Activated CD4-positive, alpha-beta T cell treated with anti-CD3 and anti-CD28 coated beads for 48 hours (primary cell): ENCODE measurements at places on chromosomes 1 and 21.

DNA sequence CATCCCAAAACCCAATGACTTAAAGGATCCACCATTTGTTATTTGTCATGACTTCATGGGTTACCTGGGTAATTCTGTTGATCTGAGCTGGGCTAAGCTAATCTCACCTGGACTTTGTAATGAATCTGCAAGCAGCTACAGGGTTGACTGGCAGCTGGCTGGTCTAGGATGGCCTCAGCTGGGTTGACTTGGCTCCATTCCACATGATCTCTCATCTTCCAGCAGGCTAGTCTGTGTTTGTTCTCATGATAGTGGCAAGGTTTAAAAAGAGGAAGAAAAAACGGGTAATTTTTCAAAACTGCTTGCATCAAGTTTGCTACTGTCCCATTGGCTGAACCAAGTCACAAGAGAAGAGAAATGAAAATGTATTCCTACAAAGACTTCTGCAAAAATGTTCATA is 24.8 kb upstream of the ZMYM4 start:
- DNase-seq, result no peak

GRCh38 chr1:2288311-2288710 is 60.2 kb downstream of the SKI start:
- DNase-seq, result peak; percentile 42

GRCh38 chr1:223748773-223749733 is 36.7 kb downstream of the CAPN2 start:
- peak; percentile 72 for DNase-seq

GRCh38 chr1:201359031-201359872 is 18.2 kb downstream of the TNNT2 start:
- no peak for DNase-seq

DNA sequence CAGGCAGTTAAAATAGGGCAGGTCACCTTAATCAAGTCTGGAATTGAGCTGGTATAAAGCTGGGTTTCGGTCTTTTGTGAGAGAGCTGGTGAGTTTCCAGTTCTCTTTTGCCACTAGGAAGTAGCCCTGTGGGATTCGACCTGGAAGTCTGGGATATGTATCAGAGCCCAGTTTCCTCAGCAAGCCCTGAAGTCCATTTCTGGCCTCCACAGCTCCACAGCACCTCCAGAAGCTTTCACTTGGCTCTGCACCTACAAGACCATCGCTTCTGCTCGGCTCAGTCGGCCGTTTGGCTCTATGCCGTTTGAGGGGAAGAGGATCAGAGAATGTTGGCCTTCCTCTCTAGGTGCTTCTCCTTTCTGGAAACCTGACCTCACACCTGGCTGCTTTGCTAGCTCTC is 148.0 kb downstream of the GALNT2 start:
- no peak for DNase-seq

- DNase-seq, result no peak
These were observed 157.3 kb downstream of the PEX14 start for GRCh38 chr1:10631811-10632593.

DNA sequence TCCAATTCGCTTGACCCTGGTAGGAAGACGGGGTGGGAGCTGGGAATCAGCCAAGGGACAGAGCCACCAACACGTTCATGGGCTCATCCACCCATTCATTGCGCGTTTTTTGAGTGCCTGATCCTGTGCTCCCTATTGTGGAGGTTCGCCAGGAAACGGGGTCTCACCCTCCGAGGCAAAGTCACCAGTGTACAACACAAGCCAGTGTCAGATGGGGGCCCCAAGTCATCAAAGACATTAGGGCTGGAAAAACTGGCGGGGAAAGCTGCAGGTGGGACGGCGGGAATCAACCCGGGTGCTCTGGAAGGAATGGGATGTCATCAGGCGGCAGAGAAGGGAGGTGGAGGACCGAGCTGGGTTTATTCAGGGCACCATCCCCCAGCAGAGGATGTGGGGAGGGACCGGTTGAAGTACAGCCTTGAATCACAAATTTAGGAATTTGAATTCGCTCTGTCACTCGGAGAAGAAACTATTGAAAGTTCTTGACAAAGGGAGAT is 667 bp upstream of the NID1 start:
- DNase-seq, result no peak

- no peak for DNase-seq
These were observed 197.8 kb downstream of the HIVEP3 start for GRCh38 chr1:41720861-41721410.

DNA sequence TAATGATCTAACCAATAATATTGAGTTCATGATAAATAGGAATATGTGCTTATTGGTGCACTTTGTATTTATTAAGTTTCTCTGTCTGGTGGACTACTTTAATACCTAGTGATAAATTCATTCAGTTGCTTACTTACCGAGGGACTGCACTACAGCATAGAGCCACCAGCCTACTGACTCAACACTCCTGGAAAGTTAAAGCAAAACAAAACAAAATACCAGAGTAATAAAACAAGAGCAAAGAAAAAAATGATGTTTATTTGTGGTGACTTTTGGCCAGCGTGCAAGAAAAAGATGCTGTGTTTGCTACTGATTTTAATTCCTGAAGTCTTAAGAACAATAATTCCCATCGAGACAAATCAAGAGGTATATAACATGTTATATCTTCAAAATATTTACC is 586.3 kb downstream of the PLA2G4A start:
- no peak for DNase-seq

DNA sequence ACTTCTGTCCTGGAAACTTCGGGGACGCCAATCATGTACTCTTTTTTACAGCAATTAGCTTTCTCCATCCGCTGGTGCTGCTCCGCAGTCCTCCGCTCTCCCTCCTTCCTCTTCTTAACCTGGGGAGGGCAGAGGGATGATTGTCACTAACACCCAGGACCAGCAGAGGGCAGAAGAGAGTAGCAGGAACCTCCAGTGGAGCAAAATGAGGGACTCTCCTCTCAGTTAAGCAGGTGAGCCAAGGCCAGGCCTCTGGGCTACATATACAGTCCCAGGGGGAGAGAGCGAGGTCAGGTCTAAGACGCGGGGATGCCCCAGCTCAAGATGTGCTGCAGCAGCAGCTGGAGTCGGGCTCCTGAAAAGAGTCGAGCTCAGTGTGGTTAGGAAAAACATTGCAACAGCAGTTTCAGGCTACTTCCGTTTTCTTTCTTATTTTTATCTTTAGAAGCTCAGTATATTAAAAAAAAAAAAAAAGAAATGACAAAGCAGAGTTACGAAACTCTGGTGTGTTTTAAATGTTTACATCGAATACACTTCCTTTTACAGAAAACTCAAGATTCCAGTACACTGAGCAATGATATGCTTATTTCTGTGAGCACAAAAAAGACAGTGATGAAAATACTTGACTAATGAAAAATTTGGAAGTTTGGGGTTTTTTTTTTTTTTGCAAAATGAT is 25.7 kb upstream of the NLRP3 start:
- peak; percentile 88 for DNase-seq

GRCh38 chr1:43238085-43238484 is 31.7 kb upstream of the TMEM125 start:
- peak; percentile 54 for DNase-seq

- no peak for DNase-seq
These were observed 303.7 kb downstream of the HLX start for GRCh38 chr1:221182791-221183533.

DNA sequence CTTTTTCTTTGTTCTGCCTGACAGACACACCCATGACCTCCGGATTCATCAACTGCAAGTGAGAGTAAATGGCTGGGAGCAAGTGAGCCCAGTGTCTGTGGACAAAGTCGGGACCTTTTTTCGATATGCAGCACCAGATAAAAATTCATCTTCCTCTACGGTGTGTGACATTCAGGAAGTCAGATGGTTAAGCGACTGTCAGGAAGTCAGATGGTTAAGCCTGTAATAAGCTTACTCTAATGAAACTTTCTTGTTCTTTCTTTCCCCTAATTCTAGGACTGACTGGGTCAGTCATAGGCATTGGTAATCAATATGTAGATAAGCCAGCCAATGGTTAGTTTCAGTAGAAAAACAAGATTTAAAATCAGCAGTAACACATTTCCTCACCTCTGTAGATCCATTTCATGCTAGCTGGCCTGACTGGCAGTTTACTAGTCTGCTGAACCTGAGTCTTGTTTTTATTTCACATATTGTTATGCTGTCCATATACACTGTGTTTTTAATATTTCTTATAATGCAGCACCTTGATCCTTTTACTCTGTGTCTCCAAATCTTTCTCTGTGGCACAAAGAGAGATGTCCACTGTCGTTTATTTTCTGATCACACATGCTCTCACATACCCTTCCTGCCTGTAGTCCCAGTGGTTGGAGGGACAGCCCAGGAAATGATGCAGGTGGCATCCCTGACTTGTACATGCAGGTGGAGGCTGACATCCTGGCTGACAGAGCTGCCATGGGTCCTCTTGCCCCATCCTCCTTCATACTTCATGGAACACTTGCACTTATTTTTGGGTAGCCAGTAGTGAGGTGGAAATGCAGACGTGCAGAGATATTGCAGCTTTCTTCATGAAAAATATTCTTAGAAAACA is 115.8 kb downstream of the VPS13D start:
- DNase-seq, result no peak

GRCh38 chr1:88783145-88783544 is 99.1 kb downstream of the PKN2 start:
- no peak for DNase-seq

- DNase-seq, result no peak
These were observed 711.2 kb downstream of the MRPL39 start for GRCh38 chr21:24895885-24896734.

- DNase-seq, result no peak
These were observed 59.8 kb upstream of the PLXNA2 start for GRCh38 chr1:208303743-208304712.

- no peak for DNase-seq
These were observed 15.2 kb downstream of the HENMT1 start for GRCh38 chr1:108645564-108646184.

GRCh38 chr1:79373481-79374125 is 367.1 kb upstream of the ADGRL4 start:
- DNase-seq, result no peak

- DNase-seq, result no peak
These were observed 21.9 kb downstream of the MCOLN2 start for GRCh38 chr1:84975035-84975434.

DNA sequence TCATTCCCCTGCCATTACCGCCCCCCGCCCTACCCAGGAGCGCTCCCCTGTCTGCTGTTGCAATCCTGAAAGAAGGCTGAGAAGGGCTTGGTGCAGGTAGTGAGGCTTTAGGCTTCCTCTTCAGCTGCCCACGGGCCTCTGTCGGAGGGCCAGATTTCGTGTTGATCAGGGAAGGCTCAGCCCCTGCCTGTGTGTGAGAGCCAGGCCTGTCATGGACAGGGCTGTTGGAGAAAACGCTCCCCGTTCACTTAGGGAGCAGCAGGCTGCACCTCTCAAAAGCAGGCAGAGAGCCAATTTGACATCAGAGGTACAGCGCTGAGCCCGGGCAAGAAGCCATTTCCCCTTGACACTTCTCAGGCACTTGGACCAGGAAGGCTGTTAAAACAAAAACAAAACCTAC is 19.0 kb downstream of the TEX35 start:
- DNase-seq, result no peak

DNA sequence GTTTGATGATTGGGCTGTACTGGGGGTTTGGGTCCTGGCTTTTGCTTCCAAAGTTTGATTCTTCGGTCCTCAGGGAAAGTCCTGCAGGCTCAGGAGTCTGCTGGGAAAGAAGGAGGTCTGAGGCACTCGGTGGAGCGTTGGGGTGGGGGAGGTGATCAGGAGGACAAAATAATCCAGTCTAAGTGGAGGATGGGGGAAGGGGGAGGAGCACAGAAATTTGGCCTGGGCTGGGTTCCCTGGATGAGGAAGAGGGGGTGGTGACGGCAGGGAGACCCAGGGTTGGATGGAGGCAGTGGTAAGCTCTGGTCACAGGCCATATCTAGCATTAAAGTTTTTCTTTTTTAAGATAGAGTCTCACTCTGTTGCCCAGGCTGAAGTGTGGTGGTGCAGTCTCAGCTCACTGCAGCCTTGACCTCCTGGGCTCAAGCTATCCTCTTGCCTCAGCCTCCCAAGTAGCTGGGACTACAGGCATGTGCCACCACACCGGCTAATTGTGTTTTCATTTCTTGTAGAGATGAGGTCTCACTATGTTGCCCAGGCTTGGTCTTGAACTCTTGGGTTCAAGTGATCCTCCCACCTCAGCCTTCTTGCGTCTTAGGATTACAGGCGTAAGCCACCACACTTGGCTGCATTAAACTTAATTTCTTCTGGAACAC is 6.8 kb downstream of the SH2D2A start:
- no peak for DNase-seq

DNA sequence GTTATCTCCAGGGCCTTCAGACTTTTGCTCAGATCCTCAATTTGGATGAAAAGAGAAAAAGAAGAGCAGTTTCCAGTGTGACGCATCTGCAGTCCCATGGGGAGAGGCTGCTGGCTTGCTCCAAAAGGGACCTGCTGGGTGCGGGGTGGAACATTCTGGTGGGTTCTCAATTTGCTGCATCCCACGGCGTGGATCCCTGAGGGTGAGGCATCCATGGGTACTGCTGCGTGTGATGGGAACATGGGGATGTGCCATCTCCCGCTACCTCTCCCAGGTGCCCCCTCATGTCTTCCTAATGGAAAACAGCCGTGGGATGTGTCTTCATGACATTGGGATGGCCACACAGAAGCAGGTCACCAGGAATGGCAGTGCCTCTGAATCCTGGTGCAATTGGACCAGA is 221.3 kb upstream of the AJAP1 start:
- DNase-seq, result no peak

DNA sequence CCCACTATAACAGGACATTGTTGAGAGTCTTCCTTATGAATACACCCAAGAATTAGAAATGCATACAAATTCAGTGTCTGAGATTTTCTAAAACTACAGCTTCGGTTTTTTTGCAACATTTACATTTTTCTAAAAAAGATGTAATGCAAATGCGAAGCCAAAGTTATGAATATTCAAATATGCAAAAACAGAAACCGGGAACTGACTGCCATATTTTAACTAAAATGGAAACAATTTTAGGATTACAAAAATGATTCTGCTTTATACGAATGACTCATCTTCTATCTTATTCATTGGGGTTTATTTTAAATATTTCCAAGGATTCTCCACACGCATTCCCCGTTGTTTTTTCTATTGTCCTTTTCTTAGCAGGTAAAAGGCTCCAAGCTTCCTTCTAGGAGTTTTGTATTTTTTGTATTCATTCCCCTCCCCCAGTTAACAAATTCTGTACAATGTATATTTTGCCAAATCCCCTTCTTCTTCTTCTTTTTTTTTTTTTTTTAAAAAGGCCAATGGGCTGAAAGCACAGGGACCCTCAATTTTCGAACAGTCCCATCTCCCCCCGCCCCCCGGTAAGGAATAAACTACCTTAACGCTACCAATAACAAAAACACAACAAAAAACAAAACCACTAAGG is 1.0 kb downstream of the ARPC5 start:
- DNase-seq, result no peak

DNA sequence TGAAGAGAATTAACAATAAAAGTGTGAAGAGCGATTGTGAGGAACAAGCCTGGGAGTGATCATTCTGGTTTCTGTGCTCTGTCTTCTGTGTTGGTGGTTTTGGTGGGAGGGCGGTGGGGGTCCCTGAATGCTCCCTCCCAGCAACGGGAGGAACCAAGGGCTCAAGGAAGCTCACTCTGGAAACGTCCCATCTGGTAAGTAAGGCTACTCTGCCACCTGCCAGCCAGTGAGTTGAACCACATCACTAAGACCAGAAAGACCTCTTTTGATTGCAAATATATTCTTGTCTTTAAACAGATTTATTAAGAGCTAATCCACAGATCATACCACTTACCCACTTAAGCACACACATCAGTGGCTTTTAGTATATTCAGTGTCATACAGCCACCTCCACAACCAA is 125.0 kb downstream of the PRDM2 start:
- DNase-seq, result no peak

- no peak for DNase-seq
These were observed 513.8 kb upstream of the ZP4 start for GRCh38 chr1:238404481-238404880.
